EL (cell line): ENCODE measurements at places on chromosomes 5 and 9.

DNA sequence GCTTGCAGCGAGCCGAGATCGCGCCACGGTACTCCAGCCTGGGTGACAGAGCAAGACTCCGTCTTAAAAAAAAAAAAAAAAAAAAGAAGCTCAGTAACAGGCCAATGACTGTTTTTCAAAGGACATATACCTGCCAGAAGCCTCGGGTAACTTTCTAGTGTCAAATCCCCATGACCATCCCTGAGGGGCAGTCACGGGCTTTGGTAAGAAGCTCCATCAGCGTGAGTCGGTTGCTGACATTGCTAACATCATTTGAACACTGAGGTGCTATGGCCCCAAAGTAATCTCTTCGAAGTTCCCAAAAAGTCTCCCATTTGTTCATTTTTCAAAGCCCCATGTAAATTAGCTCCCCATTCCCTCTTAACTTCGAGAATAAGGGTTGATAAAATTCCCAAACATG, 11.6 kb downstream of the NAIP start:
- DNase-seq: no peak

DNA sequence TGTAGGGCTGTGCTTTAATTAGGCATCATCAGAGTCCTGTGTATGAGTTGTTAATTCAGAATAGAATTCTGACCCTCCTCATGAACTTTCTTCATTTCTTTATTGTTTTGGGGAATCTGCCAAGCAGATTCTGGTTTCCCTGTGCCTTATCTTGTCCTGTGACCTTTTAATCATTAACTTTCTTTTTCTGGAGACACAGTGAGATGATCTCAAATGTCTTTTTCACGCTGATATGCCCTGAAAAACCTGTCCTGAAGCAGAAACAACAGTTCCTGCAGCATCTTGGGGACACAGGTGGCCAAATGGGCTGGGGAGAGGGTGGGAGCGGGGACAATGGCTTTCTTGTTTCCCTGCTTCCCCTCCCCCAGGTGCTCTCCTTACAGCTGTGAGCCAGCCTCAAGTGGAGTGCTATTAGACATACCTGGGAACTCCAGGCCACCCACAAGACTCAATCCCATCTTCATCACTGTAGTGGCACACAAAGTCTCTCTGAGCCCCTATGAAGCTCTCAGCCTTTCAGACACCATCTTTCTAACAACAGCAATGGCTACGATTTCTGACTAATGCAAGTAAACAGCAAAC, 213.8 kb downstream of the ATP10B start:
- no peak for DNase-seq

- DNase-seq: no peak
Observed at GRCh38 chr5:10933121-10933520, 172.1 kb upstream of the DAP start.

GRCh38 chr9:132181796-132182313, 20.0 kb downstream of the NTNG2 start:
- DNase-seq: no peak

GRCh38 chr5:71703941-71704340, 15.1 kb upstream of the CARTPT start:
- DNase-seq: no peak
